Renal cortical epithelial cell (primary cell): ENCODE measurements at places on chromosomes 5 and 9.

- no peak for DNase-seq
Measured at GRCh38 chr9:37994639-37995347, 74.2 kb downstream of the SHB start.

- no peak for DNase-seq
Measured at GRCh38 chr9:109901201-109901600, 121.2 kb downstream of the PALM2AKAP2 start.

GRCh38 chr5:14525397-14525796 is 56.2 kb upstream of the OTULINL start:
- DNase-seq: no peak

DNA sequence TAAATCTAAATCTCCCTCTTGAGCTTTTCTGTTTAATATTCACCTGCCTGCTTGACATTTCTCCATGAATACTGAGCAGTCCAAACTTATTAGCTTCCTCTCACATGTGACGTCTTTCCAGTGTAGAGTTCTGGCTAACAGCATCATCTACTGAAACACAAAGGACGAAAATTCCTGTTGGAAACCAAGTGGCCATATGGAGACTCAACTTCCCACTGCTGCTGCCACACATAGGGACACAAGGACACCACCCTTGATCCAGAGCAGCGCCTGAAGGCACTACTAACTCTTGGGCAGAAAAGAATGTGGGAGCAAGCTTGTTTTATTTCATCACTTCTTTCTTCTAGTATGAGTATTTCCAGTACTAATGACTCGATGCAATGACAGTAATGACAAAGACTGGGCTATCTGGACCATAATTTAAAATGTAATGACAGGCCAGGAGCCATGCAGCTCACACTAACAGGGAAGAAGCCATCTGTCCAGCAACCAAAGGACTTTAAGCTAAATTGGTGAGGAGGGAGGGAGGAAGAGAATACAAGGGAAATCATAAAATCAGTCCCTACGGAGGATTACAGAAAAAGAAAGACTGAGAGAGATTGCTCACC is 19.2 kb downstream of the RNF130 start:
- no peak for DNase-seq

DNA sequence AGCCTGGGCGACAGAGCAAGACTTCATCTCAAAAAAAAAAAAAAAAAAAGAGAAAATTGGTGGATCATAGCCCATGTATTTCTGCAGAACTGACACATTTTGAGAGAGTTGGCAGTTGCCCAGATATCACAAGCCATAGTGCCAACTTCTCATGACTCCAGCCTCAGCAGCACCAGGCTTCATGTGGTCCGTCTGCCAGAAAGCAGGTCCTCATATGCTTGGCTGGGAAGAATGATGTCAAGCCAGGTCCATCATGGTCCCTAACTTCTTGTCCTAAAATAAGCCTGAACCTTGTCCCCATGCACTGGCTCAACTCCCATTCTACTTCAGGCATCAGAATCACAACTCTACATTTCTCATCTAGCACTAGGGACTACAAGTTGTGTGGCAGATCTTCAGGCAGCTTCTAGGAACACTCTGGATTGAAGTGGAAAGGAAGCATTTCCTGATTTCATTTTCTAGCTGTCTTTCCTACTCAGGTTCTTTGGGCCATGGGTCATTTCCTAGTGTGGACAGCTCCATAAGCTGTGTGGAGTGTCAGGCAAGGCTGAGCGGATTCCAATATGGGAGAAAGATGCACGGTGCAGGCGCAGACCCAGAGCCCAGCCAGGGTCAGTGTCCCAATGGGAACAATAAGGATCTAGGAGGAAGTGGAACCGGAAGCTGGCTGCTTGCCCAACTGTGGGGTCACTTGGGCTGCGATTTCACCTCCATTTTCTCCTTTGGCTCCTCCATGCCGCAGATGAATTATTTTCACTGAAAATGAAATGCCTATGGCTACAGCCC is 90.1 kb downstream of the LMNB1 start:
- no peak for DNase-seq

DNA sequence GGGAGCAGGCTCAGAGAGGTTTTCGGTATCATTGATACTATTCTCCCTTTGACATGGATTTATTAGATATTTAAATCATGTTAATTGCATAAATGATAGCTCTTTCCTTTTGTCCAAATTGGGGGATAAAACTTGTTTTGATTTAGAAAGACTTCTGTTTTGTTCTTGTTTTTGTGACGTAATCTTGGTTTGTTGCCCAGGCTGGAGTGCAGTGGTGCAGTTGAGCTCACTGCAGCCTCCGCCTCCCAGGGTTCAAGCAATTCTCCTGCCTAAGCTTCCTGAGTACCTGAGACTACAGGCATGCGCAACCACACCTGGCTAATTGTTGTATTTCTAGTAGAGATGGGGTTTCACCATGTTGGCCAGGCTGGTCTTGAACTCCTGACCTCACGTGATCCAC is 7.1 kb downstream of the MAT2B start:
- DNase-seq: no peak

DNA sequence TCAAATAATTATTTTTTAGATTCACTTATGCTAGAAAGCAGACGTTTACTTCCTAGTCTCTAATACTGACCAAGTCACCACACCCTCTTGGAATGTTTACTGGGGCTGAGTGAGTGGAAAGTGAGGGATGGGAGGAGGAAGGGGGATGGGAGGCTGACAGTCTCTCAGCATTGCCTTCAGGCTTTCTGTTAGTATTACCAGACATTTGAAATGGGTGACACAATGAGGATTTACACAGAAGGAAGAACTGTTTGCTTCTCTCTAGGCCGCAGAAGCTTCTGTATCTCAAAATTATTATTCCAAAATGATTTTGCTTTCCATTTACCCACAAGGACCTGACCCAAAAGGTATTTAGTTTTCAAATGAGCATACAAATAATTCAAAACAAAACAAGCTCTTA is 232.8 kb upstream of the ZNF608 start:
- peak; percentile 67 for DNase-seq

DNA sequence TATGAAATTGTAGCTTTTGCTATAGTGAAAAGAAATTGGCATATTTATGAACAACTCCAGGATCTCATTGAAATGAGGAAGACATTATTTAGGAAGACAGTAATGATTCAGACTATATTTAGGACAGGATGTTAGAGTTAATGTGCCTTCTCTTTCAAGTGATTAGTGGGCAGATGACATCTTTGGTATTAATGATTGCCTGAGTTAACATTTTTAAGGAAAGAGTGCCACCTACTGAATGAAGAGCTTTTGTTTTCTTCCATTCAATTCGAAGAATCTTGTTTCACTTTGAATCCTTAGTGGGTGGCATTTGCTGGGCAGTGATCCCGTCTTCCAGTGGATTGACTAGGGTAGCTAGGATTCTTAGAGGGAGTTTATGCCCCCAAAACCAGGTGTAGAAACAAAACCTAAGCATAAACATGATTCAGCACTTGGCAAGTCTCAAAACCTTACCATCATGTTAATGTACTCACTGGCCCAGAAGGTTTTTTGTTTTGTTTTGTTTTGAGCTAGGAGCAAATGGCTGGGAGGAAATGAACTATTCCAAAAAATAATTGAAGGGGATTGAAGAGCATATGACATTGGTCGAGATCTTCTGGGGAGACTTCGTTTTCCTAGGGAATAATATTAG is 23.2 kb downstream of the MAP3K1 start:
- DNase-seq: peak; percentile 89

DNA sequence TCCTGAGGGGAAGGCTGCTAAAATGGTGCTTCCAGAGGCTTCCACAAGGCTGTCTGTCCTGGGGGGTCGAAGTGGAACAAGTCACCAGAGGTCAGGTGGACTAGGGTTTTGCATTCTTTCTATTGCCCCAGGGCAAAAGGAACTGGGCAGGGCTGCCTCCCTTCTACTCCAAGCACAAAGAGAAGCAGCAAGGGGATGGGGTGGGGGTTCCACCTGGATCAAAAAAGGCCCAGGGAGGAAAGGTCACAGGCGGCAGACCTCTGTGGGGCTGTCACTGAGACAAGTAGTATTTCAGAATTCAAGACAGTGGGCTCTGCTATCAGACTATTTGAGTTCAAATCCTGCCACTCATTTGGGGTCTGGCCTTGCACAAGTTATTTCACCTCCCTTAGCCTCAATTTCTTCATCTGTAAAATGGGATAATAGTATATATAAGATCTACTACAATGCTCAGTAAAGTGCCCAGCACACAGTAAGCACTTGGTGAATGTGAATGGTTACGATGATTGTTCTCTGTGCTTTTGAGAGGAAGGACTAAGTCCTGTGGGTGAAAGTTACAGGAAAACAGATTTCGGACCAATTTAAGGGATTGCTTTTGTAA is 1.9 kb upstream of the ARSI start:
- no peak for DNase-seq

DNA sequence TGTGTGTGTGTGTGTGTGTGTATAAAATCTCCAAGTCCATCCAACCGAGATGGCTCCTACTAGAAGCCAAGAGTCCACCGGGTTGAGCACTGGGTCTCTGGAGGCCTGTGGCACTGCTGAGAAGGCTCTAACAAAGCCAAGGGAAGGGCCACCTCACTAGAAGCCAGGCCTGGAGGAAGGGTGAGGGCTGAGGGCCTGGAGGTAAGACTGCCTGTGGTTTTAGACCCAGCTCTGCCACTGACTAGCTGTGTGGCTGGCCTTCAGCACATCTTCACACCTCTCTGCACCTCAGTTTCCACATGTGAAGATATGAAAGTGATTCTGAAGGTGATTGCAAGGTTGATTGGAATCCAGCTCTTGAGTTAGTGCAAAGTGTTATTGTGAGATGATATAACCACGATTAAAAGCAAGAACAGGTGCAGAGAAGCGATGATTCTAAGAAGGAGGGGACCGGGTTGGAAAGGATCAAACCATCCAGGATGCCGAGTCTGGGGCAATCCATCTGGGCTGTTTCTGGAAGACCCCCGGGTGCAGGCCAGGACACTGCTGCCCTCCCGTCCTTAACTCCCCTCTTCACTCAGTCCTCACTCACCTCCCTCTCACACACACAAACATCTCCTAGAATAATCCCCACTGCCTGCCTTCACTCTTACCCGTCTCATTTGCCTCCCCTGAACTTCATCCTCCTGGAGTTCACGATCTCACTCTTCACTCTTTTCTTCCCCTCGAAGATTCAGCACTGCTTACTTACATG is 2.3 kb downstream of the IL4 start:
- DNase-seq: no peak

- DNase-seq: no peak
Measured at GRCh38 chr9:14466429-14466818, 152.5 kb upstream of the NFIB start.

DNA sequence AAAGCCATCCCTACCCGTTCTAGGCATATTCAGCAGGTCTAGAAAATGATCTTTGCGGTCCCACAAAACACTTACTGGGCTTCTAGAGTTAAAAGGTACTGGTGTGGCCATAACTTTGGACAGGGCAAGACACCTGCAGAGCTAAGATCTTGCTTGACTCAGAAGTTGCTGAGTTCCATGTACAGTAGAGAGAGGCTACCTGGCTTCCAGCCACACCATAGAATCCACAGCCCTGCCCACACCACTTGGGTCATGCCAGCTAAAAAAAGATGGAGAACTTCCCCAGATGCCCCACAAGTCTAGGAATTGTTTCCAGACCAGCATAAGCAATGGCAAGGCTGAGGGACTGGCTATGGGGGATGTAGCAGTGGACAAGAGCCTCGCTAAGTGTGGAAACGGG is 52.1 kb downstream of the ABCA1 start:
- DNase-seq: no peak

DNA sequence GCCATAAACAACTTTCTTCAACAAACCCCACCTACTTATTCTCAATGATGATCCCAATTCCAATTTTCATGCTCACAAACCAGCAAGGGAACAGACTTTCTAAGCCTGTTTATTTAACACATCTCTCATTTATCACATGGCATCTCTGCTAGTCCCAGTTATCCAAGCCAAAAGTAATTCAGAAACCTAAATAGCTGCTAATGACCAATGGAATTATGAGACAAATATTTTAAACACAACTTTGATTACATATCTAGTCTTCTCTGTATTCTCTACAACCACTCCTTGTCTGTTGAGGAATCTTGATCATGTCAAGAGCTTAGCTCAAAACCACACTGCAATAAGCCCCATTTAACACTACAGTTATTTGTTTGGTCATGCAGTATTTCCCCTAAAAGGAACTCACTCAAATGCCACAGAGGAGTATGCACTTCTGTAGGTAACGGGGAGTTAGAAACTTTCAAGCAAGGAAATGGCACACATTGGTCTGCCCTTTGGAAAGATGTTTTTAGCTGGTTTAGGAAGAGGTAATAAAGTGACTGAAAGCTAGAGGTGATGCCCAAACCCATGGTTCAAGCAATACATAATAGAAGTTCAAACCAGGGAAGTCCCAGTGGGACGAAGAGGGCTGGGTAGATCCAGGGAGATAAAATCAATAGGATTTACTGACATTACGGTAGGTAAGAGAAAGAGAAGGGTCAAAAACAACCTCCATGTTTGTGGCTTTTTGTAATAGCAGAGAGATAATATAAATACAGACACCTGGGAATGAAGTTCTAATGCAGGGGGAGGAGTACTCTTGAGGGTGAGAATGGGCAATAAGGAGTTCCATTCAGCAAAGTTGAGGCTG is 42.1 kb upstream of the HTR4 start:
- DNase-seq: no peak

GRCh38 chr9:133394687-133395271 is 18.6 kb downstream of the STKLD1 start:
- no peak for DNase-seq

- peak; percentile 50 for DNase-seq
Measured at GRCh38 chr9:113973963-113974413, 97.9 kb downstream of the ZNF618 start.

GRCh38 chr9:98678244-98678842 is 30.4 kb downstream of the GABBR2 start:
- no peak for DNase-seq

GRCh38 chr5:10434392-10434791 is 7.3 kb upstream of the ROPN1L start:
- DNase-seq: no peak

DNA sequence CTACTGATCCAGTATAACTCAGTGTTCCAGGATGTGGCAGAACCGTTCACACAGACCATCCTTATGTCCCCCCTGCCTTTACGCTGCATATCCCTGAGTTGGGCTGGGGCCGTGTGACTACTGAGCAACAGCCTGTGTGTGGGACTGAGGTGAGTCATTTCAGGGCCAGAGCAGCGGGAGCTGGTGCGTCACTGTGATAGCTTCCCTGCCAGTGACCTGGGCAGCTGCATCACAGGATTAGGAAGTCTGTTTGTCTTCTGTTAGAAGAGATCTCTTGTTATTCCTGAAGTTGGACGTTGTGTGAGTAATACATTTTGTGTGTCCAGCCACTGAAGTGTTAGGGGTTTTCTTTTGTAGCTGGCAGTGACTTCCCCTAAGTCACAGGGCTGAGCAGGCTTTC is 35.6 kb downstream of the TPPP start:
- DNase-seq: peak; percentile 61

DNA sequence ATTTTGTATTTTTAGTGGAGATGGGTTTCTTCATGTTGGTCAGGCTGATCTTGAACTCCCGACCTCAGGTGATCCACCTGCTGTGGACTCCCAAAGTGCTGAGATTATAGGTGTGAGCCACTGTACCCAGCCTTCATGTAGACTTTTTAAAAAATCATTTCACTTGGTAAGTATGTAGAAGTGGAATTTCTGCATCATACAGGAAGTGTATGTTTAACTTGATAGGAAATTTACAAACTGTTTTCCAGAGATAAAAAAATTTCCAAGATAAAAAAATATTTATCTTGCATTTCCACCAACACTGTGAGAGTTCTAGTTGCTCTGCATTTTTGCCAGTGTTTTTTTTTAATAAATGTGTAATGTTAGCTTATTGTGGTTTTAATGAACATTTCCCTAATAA is 155.8 kb downstream of the ZNF608 start:
- DNase-seq: no peak

GRCh38 chr5:8848997-8849594 is 696.8 kb downstream of the SEMA5A start:
- peak; percentile 87 for DNase-seq
